ENCODE measurements at places on chromosomes 11 and 22.

GRCh38 chr11:31437742-31438435, 68.2 kb downstream of the DNAJC24 start:
- H3K4me3 ChIP-seq: no peak overlapping the region
- no peak overlapping the region for H3K27ac ChIP-seq
- H3K4me1 ChIP-seq: no peaks in the 10 kb centered on the region
- no peaks in the 10 kb centered on the region for H3K36me3 ChIP-seq
- no peaks in the 10 kb centered on the region for H3K27me3 ChIP-seq

GRCh38 chr11:8288166-8288772, 24.6 kb upstream of the LMO1 start:
- H3K36me3 ChIP-seq: no peaks in the 10 kb centered on the region
- peaks cover 7% of the 10 kb centered on the region for H3K27me3 ChIP-seq
- H3K27ac ChIP-seq: no peak overlapping the region

DNA sequence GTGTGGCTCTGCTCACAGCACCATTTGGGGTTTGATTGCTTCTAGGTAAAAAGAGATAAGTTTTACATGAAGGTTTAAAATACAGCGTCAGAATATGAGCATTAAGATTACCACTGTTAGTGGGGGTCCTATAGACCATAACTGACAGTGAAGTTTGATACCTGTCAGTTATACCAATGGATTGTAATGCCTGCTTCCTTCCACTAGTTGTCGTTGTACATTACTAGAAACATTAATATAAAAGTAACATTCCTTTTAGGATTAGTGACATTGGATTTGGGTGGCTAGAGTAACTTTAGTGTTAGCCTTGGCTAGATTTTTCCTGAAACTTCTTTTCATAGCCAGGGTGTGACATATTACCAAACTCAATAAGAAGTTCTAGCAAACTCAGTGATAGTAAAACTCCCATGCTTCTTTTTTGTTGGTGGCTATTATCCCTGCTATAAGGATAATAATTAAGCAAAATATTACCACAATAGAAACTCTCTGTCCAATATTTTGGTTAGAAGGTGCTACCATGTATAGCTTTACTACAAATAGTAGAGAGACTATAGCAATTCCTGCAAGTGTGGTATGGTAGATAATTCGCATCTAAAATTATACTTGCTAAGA, 57.1 kb downstream of the FAM181B start:
- H3K4me1 ChIP-seq: no peaks in the 10 kb centered on the region
- H3K27me3 ChIP-seq: peaks cover 10% of the 10 kb centered on the region
- no peaks in the 10 kb centered on the region for H3K36me3 ChIP-seq
- DNase-seq: no peak

DNA sequence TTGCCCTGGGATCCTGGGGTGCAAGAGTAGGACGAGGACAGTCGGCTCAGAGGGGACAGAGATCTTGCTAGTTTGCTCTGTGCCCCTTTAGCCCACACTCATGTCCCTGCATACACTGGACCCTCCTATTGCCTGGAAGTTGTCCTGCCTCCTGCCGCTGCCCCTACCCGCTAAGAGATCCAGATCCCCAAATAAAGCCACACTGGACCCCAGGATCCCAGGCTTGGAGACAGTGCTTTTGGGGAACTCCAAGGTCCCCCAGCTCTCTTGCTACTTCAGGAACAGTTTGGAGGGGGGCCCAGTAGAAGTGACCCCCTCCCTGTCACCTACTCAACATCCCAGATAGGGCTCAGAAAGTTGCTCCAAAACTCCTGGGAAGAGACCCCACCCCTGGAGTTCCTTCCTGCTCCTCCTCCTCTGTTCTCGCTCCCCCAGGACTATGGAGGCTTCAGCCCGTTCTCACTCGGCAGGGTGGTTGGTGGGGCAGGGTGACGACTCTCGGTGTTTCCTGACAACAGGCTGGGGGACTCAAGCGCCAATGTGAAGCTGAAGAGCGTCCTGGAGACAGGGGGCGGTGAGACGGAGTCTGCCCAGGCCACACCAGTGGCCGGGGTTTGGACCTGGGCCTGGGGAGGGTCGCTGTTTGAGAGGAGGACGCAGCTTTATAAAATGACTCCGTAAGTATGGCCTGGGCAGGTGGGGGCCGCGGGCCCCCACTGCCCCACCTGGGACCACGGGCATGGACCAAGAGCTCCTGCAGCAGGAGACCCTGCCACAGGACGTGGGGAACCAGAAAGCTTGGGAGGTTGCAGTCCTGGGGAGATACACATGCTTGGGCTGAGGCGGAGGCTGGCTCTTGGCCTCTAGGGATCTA, 19.2 kb upstream of the TUB start:
- H3K4me3 ChIP-seq: no peak overlapping the region
- H3K27me3 ChIP-seq: no peaks in the 10 kb centered on the region
- H3K27ac ChIP-seq: no peak overlapping the region
- H3K36me3 ChIP-seq: no peaks in the 10 kb centered on the region
- H3K4me1 ChIP-seq: no peaks in the 10 kb centered on the region

DNA sequence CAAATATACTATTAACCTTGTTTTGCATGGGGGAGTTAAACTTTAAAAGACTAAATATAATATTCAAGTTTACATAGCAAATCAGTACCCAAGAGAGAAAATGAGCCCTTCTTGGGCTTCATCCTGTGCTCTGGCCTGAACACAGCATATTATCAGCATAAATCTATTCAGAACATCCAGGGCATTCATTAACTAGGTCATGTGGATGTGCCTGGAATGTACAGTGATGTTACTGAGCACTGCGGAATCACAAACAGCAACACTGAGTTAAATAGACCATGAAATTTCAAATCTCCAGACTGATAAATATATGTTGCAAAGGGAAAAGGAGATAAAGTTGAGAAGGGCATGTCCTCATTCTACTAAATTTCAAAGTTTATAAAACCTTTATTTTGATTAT, 426.4 kb downstream of the AASDHPPT start:
- DNase-seq: no peak
- H3K27me3 ChIP-seq: no peaks in the 10 kb centered on the region
- no peaks in the 10 kb centered on the region for H3K36me3 ChIP-seq
- H3K27ac ChIP-seq: no peak overlapping the region

DNA sequence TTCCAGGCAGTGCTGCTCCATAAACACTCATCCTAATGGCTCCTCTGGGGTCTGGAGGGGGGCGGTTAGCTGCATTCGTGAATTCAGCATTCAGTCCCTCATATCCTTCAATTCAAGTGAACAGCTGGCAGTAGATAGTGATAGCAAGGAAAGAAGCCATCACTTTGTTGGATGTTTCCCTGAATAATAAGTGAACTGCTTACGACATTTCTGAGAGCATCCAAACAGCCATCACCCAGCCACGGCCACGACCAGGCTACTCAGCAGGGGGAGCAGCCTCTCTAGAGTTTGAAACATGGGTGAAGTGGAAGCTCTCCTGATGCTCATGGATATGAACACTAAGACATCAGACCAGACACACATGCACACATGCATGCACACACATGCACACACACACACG, 163.6 kb downstream of the NTM start:
- no peak for DNase-seq
- no peaks in the 10 kb centered on the region for H3K36me3 ChIP-seq
- no peak overlapping the region for H3K27ac ChIP-seq
- no peaks in the 10 kb centered on the region for H3K4me1 ChIP-seq

GRCh38 chr11:43681401-43681942, 934 bp downstream of the HSD17B12 start:
- H3K27ac ChIP-seq: peak overlapping the region; percentile 93
- peak overlapping the region; percentile 91 for H3K4me3 ChIP-seq
- H3K4me1 ChIP-seq: peaks cover 18% of the 10 kb centered on the region
- DNase-seq: no peak

DNA sequence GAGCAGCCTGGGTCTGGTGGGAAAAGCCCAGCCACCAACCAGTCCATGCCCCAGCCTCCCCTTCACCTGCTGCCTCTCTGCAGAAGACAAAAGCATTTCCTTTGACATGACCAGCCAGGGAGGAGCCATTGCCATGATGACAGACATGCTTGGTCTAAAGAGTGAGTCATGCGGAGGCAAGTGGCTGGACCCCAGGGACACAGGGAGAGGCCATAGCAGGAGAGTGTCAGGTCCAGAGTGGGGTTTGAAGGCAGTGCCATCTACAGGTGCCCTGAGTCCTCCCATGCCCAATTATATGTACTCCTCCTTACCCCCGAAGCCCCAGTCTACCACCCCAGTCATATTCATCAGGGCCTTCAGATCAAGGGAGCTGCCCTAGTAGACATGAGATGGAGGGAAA, 67.4 kb downstream of the SCN3B start:
- peaks cover 5% of the 10 kb centered on the region for H3K36me3 ChIP-seq
- no peaks in the 10 kb centered on the region for H3K27me3 ChIP-seq
- no peak for DNase-seq
- H3K4me3 ChIP-seq: no peak overlapping the region
- no peaks in the 10 kb centered on the region for H3K4me1 ChIP-seq
- no peak overlapping the region for H3K27ac ChIP-seq

DNA sequence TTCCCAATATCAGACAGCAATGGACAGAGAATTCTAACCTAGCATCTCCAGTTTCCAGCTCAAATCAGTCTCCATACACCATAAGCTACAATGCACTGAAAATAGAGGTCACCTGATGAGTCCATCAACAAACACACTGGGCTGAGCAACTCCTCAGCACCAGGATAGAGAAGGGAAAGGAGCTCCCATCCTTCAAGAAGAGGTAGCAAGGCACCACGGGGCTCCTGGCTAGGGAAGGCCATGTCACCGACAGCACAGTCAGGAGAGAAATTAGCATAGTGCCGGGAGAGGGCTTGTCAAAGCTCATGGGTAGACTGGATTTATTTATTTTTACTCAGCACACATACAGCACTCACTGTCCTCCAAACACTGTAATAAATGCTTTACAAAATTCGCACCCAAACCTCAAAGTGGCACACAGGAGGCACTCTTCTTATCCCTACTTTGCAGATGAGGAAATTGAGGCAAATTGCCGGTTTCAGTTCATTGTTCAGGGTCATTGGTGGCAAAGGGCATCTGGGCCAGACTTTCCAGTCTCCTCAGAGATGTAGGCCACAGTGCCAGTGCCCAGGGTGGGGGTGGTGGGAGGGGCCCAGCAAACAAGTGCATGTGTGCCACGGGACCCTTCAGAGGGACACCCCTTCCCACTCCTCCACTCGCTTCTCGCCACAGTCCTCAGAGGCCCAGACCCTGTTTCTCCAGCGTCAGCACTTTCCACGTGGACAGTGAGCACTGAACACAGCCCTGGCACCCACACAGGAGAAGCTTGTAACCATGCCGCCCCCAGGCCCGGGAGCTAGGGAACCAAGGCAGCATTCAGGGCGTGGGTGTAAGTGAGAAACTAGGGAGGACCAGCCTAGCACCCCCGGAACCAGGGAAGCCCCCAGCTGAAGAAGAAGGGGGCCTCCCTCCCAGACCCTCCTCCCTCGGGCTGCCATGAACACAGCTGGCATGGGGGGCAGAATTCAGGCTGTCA, 1417.4 kb downstream of the TBC1D22A start:
- DNase-seq: no peak
- no peaks in the 10 kb centered on the region for H3K4me1 ChIP-seq
- no peak overlapping the region for H3K4me3 ChIP-seq
- no peaks in the 10 kb centered on the region for H3K27me3 ChIP-seq

GRCh38 chr22:37316875-37317371, 34.6 kb downstream of the CYTH4 start:
- no peak overlapping the region for H3K4me3 ChIP-seq
- H3K27ac ChIP-seq: no peak overlapping the region
- peak; percentile 65 for DNase-seq
- peaks cover 24% of the 10 kb centered on the region for H3K36me3 ChIP-seq
- H3K4me1 ChIP-seq: peaks cover 52% of the 10 kb centered on the region
- no peaks in the 10 kb centered on the region for H3K27me3 ChIP-seq

DNA sequence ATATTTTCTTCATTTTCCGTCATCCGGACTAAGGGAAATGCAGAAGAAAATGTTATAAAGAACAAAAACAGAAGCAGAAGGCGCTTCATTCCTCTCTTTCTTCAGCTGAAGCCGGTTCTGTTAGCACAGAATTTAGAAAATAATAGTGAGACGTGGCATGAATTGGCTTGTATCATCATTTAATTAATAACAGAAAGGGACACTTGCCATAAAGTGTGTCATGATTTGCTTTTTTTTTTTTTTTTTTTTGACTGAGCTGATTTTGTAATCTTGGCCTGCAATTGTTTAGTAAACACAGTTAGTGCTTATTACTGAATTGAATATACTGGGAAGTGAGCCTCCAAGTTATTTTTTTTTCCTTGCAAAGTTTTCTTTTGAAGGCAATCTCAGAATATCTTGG, at the start of gene MMP27:
Gene MMP27, minus strand, starts transcription at position 144 of the 400 bp plus-strand sequence. Its CDS starts 55 bp downstream, at position 89.
- no peaks in the 10 kb centered on the region for H3K36me3 ChIP-seq
- H3K4me3 ChIP-seq: no peak within 1 kb of the TSS
- peaks cover 7% of the 10 kb centered on the region for H3K27me3 ChIP-seq
- no peaks in the 10 kb centered on the region for H3K4me1 ChIP-seq
- DNase-seq: no peak
- no peak within 1 kb of the TSS for H3K27ac ChIP-seq

DNA sequence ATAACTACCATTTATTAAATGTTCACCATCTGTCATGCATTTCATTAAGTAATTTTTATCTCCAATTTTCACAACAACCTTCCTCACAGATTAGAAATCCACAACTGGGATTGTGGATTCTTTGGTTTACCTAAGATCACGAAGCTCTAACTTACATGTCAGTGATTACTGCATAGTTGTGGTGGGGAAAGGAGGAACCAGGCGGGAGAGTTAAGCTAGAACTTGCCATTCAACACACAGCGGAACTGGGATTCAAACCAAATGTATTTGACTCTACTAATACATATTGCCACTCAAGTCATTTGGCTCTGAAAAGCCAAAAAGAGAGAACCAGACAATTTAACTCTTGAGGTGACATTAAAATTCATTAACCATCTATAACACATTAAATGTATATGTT, 10.4 kb upstream of the LAYN start:
- H3K4me1 ChIP-seq: no peaks in the 10 kb centered on the region
- no peak for DNase-seq
- H3K27ac ChIP-seq: no peak overlapping the region
- H3K4me3 ChIP-seq: no peak overlapping the region

DNA sequence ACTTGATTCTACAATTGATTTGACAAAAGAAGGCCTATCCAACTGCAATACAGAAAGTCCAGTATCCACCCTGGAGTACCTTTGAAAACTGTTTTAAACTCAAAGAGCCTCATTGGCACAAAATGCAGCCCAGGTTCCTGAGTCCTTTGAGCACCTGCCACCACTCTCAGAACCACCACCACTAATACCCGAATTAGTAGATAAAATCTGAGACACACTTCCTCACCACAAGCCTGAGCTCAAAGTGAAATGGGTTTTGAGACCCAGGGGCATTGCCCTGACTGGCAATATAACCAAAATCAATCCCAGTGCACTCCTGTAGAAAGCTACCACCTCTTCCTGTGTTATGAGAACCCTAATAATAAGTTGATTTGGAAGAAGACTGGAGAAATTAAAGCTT, 215.7 kb downstream of the CSNK2A3 start:
- no peak for DNase-seq
- no peak overlapping the region for H3K27ac ChIP-seq
- H3K36me3 ChIP-seq: no peaks in the 10 kb centered on the region
- H3K4me3 ChIP-seq: no peak overlapping the region
- peaks cover 5% of the 10 kb centered on the region for H3K4me1 ChIP-seq

Measured in CD4-positive, alpha-beta T cell (primary cell).